SK-N-SH treated with all-trans-retinoic acid at 6 μM for 48 hours (cell line): ENCODE measurements at places on chromosomes 6 and 20.

- ATAC-seq, result peak; percentile 55
Observed at GRCh38 chr20:62980970-62981369, 25.8 kb downstream of the BHLHE23 start.

DNA sequence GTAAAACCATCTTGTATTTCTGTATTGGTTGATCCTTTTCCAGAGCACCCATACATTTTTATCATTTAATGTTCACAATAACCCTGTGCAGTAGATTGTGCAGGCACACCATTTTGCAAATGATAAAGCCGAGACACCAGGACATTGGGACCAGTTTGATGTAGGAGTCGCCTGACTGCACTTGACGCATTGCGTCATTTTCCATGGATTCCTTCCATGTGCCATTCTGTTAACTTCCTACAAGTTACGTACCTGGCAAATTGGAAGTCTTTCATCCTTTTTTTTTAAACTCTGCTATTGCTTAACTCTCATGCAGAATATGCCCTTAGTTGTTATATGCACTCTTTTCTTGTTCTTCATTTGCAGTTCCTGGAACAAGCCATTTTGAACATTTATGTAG, 43.0 kb downstream of the PRPH2 start:
- ATAC-seq, result no peak

- no peak for ATAC-seq
Observed at GRCh38 chr20:1536893-1537730, 20.4 kb downstream of the SIRPD start.

DNA sequence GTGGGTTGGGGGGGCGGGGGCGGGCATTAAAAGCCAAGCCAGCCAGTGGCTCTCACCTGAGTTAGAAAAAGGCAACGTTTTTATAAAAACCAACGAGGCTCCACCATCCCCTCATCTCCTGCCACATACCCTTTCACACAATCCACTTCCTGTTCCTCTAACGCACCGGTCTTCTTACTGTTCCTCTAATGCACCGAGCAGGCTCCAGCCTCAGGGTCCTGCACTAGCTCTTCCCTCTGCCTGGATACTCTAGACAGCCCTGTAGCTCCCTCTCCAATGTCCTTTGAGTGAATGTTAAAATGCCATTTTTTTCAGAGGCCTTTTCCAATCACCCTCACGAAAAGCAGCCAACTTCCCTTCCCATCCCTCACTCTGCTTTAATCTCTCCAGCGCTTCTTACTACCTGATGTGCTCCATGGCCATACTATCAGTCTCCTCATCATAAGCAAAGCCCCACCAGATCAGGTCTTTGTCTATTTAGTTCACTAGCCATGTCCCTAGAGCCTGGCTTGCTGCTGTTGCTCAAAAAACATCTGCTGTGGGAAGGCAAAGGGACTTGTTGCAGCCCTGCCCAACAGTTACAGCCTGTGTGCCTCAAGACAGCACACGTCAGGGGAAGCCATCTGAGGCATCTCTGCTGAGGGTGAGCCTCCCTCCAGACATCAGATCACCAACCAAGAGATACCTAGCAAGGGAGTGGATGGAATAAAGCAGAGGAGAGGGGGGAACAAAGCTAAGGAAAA, 3.9 kb downstream of the FKBP1A start:
- ATAC-seq, result no peak

GRCh38 chr6:157442291-157442690, 61.3 kb downstream of the ZDHHC14 start:
- ATAC-seq, result no peak

- peak; percentile 55; the same call in 2 of the 3 replicates for ATAC-seq
Observed at GRCh38 chr6:7505189-7505699, 36.2 kb upstream of the DSP start.

- ATAC-seq, result no peak
Observed at GRCh38 chr6:36510365-36510764, 36.9 kb downstream of the STK38 start.

- ATAC-seq, result no peak
Observed at GRCh38 chr6:166237617-166238016, 70.0 kb upstream of the TBXT start.

DNA sequence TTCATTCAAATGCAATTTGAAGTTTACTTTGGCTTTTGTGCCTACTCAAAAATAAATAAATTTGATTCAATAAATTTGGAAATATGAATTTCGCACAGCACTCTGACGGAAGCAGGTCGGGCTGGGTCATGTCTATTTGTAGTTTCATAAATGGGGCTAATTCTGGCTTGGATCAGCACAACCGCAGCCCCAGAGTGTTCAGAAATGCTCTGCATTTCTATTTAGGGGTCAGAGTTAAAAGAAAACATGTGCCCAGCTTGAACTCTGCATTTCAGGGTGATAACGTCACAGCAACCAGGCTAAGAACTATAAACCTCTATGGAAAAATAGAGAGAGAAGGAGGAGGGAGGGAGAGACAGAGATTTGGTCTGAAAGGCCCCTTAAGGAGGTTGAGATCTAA, 480.9 kb upstream of the NOX3 start:
- no peak for ATAC-seq

- no peak for ATAC-seq
Observed at GRCh38 chr6:106077170-106077569, 9.0 kb upstream of the PRDM1 start.

DNA sequence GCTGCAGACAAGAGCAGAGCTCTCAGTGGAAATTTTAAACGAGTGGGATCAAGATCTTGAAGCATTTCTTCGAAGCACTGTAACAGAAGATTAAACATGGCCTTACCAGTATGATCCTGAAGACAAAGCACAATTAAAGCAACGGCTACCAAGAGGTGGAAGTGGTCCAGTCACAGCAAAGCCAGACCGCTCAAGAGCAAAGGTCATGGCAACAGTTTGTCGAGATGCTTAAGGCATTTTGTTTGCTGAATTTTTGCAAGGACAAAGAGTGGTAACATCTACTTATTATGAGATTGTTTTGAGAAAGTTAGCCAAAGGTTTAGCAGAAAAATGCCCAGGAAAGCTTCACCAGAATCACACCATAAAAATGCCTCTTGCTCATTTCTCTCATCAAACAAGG, 153.4 kb upstream of the CARMIL1 start:
- ATAC-seq, result no peak

DNA sequence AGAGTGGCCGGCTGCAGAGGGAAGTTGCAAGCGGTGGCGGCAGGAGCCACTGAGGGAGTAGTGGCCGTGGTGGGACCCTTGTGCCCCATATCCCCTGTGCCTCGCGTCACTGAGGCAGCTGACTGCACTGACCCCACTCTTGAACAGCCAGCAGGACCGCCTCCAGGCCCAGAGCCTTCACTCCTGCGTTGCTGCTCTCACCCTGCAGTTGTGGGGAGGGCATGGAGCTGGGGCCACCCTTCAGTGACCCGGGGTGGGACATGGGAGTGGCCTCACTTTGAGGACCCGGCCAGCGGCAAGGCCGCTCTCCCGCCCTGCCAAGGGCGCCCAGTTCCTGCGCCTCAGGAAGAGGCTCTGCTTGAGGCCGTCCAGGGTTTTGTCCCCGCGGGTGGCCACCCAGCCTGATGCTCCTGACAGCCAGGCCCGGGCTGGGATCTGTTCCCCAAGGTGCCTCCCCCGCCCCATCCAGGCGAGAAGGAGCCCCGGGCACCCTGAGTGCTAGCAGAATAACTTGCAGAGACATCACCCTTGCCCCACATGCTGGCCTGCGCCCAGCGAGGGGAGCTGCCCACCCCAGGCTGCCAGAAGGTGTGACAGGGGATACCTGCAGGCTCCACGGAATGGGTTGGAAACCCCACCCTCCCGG, 44.4 kb downstream of the HLA-DRA start:
- ATAC-seq, result no peak
